ENCODE measurements at places on chromosomes 1 and 21.

DNA sequence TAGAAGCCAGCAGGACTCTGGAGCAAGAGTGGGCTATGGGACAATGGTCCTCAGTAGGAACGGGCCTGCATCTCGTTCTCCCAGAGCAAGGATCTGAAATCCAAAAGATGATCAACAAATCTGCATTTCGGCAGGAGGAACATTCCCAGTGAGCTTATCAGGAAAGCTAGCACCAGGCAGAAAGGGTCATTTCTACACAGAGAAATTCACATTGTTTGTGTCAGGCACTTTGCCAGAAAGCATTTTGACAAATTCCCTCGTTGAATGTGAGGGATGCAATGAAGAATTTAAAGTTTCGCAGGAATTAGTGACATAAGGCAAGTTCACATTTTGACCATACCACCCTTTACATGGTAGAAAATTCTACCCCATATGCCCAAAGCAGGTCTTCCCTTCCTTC, 31.6 kb upstream of the ETS2 start:
- DNase-seq = no peak

GRCh38 chr1:219882096-219882495, 46.3 kb downstream of the SLC30A10 start:
- DNase-seq = no peak

DNA sequence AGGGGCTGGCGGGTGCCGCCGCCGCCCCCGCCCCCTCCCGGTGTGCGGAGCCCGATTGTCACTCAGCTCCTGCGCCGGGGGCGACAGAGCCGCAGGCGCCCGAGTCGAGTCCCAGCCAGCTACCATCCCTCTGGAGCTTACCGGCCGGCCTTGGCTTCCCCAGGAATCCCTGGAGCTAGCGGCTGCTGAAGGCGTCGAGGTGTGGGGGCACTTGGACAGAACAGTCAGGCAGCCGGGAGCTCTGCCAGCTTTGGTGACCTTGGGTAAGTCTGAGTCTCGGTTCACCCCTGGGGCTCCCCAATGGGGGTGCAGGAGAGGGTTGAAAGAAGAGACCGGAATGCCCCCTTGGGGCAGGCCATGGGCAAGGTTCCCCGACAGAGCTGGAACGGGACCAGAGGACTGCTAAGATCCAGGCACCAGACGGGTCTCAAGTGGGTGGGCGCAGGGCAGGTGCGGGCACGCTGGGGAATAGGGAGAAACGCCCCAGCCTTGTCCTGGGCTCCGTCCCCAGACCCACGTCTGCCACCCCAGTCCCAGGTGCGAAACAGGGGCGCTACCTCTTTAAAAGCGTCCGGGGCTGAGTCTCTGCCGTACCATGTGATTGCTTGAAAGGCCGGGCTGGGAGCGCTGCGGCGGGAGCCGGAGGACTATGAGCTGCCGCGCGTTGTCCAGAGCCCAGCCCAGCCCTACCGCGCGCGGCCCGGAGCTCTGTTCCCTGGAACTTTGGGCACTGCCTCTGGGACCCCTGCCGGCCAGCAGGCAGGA, at the start of gene ADORA1:
ADORA1 (plus strand) TSS at position 61 of the 765 bp plus-strand sequence. CDS start 1,116 bp downstream, outside the sequence.
- DNase-seq = no peak

DNA sequence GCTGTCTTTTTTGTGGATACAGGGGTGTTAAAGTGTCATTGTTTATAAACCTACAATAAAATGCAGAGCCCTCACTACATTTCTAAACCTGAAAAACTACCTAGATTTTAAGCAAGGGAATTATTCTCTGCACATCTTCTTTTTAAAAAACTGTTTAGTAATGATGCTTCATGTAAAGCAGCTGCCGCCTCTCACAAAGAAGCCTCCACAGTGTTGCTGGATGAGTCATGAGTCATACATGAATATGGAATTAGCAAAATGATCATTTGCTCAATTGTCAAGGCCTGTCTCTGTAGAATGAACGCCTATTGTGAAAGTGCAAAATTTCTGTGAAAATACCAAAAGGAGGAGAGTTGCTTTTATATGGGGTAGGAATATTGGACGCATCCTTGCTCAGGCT, 259.5 kb upstream of the CHRM3 start:
- no peak for DNase-seq

DNA sequence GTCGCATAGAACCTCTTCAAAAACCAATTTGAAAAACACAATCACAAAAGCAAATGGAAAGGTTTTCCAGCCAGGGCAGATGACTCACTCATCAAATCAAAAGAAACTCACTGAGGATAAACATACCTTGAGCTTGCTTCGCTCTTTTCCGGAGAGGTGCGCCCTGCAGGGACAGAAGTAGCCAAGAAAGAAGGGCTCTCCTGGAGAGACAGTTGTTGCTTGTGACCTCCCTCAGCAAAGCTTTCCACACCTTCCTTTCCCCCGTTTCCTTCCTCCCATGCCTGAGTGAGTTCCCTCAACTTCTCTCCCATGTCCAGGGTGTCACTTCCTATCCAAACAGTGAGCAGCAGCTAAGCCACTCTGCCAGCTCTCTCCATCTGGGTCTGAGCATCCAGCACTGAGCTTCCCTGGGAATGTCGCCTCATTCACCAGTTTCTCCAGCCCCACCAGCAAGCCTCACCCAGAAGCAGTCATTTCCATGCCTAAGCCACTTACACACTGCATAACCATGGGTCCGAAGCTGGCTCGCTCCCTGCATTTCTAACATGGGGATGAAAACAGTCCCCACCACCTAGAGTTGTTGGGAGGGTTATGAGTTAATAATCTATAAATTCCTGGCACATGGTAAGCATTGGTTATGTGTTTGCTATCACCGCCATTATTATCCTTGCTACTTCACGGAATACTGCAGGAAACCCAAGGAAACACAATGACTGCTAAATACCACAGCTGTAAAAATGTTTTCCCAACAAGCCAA, 75.0 kb downstream of the PTPN14 start:
- no peak for DNase-seq
